ENCODE measurements at places on chromosomes 2 and 18.

GRCh38 chr18:21843341-21843740 is 102.7 kb downstream of the MIB1 start:
- DNase-seq = no peak

- DNase-seq = no peak
These were observed 35.0 kb downstream of the LCLAT1 start for GRCh38 chr2:30482011-30482410.

- no peak for DNase-seq
These were observed 9.3 kb upstream of the ATL2 start for GRCh38 chr2:38386377-38386776.

DNA sequence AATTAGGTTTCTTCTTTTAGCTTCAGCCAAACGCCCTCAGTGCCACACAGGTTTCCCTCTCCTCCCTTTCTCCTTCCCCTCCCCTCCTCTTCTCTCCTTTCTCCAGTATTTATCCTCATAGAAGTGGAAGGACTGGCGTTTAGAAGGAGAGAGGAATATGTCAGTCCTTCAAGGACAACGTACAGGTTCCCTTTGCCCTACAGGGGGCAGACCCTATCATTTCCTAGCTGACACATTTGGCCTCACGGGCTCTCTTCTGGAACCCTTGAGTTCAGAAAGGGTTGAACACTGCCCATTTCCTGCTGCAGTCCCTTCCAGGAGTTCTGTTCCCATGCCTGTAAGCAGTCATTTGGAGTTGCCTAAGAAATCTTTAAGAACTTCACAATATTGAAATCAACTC is 46.1 kb downstream of the CDCA7 start:
- DNase-seq = no peak

- DNase-seq = no peak
These were observed 221.6 kb downstream of the LPIN1 start for GRCh38 chr2:11967946-11968465.

DNA sequence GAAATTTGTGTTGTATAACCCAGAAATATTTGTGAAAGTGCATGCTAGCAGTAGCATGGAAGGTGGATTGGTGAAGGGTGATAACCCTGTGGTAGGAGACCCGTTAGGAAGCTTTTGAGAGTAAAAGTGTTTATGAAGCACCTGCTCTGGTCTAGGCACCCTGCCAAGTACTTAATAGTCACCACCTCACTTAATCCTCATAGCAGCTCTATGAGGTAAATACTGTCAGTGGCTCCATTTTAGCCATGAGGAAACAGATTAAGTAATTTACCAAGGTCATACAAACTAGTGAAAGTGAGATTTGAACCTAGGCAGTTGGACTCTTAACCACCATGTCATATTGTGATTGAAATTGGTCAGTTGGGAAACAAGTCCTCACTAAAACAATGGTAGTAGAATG is 66.8 kb downstream of the TET3 start:
- no peak for DNase-seq

DNA sequence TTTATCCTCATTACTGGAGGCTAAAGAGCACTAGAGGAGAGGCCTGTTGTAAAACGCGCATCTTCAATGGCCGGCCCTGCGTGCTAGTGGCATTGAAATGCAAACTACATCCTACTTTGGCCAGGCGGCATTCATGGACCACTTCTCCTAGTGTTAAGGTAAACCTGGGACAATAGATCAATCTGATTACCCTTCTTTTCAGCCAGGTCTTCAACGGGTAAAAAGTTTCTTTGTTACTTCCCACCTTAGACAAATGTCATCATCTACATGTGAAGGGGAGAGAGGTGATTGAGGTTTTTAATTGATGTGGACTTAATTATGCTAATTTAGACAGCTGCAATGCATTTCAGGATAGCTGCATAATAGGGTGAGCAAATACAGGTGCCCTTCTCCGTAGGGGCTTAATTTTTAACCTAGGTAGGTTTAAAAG is 628.0 kb downstream of the ZEB2 start:
- DNase-seq = no peak

DNA sequence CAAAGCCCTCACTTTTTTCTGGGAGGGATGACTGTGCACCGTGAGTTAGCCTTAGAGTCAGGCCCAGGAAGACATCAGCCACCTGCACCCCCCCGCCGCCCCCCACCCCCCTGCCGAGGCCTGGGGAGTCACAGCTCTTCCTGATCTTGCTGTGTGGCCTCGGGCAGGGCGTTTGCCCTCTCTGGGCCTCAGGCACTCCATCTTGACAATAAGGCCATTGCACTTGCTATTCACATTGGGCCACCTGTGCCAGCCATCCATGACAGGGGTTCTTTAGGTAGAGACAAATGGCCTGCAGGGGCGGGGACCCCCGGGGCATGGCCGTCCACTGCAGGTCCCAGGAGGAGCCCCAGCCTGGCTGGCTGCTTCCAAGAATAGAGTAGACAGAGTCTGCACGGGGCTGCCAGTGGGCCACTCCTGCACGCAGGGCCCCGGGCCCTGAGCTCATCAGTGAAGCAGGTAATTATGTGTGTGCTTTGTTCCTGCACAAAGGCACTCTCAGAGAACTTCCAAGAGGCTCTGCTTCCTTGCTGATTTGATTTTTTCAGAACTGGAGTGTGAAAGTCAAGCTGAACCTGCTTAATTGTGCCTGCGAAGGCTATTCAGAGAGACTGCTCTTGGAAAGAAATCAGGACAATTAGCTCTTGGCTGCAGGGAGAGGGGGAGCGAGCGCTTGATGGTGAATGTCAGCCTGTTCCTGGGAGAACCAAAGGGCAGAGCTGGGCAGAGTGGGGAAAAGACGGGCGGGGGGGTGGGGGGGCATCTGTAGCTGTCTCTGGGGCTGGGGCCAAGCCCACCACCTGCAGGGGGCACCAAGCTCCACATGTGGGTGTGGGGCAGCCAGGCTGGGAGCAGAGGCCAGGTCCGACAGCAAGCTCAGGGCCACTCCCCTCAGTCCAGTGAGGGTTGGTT is 40.3 kb downstream of the RRM2 start:
- no peak for DNase-seq

- no peak for DNase-seq
These were observed 8.6 kb downstream of the CABLES1 start for GRCh38 chr18:23143815-23144261.

DNA sequence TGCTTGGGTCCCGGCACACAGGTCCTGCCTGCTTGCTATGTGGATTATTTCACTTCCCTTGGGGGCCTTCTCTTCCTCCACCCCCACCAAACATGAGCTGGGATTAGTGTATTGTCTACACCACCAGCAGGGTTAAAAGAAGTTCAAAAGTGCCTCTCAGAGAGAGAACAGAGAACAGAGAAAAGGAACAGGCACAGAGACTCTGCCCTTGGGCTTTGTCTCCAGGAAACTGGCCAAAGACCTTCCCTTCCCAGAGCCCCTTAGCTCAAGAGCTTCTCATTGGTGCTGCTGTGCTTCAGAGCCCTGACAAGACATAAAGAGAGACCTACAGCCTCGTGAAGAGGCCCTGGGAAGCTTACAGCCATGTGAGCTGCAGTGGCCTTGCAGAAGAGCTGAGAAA is 7.1 kb upstream of the FIGLA start:
- no peak for DNase-seq

GRCh38 chr2:122163617-122164016 is 408.2 kb downstream of the TSN start:
- no peak for DNase-seq

DNA sequence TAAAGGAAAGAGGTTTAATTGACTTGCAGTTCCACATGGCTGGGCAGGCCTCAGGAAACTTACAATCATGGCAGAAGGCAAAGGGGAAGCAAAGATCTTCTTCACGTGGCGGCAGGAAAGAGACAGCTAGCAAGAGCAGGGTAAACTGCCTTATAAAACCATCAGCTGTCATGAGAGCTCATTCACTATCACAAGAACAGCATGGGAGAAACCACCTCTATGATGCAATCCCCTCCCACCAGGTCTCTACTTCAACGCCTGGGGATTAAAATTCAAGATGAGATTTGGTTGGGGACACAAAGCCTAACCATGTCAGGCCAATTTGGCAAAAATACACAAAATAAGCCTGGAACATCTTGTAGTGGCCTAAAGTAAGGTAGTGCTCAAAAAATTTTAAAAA is 152.6 kb downstream of the COL6A3 start:
- DNase-seq = no peak

- no peak for DNase-seq
These were observed 1.1 kb downstream of the CASP8 start for GRCh38 chr2:201261471-201261870.

DNA sequence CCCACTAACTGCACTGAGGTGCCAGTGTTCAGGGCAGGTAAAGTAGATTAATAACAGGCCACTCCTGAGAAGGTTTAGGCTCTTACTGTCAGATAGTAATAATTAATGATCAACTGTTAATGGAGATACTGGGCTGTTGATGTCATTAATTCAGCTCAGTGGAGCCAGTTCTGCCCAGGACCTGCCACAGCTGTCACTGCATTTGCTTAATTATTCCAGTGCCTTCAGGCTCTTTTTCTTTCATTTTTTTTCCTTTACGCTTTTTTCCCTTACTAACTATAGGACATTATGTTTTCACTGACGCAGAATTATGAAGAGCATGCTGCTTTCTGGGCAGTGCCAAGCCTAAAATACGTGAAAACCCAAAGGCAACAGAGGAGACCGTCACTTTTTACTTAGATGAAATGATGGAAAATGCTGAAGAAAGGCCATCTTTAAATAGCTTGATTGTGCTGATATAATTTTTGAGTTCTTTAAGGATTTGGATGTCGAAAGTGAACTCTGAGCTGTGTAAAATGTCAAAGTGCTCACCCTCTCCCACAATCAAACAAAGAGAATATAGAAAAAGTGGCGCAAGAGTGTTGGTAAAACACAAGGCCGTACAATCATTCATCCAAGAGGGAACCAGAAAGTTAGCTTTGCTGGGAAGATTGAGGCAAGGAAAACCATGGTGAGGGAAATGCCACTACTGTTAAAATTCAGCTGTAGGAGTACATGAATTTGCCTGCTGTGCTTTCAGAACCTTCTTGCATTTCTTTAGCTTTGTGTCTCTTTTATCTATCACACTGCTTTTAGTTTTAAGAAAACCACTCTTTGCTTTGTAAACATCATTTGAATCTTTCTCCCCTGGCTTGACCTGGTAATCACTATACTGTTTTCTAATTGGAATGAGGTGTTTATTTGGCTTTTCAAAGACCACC is 192.0 kb upstream of the ZEB2 start:
- DNase-seq = no peak

DNA sequence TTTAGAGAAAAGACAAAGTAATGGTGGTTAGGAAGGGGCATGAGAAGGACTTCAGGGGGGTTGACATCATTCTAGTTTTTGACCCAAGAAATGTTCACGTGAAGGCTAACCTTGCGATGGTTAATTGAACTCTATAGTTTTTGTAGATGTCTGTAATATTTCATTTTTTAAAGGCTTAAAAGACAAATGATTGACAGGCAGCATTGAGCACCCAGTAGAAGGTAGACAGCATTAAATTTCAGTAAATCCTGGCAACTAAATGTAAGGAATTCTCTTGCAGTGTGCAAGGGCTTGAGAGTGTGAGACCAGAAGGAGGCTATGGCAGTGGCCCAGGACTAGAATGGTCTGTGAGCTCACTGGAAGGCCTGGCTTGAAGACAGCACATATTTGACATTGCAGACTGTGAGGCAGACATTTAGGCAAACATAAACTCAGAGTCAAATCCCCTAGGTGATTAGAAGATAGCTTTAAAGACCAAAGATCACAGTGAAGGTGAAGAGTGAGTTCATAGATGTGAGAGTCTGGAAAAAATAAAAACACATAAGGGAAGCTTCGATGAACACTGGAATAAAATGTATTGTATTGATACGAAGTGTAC is 100.1 kb upstream of the MAP4K4 start:
- no peak for DNase-seq

- DNase-seq = no peak
These were observed 58.7 kb upstream of the SLC66A3 start for GRCh38 chr2:11096591-11096990.

- DNase-seq = no peak
These were observed 8.3 kb upstream of the TNS1 start for GRCh38 chr2:218010984-218011652.

DNA sequence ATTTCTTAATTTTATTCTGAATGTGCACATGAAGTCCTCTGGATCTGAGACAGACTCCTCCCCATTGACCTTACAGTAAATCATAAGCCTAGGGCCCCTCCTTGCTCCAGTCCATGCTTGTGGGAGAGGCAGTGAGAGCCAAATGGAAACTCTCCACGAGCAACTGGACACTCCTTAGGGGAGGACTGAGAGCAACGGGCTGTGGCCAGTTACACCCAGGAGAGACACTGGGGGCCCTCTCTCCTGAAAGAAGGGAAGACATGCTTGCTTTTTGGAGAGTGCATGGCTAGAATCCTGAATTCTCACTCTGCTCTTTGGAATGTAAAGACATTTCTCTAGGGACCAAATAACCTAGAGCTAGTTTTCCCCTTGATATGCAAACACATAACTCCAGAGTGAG is 49.0 kb upstream of the BIN1 start:
- no peak for DNase-seq

GRCh38 chr2:46462936-46463335 is 16.4 kb upstream of the TMEM247 start:
- DNase-seq = no peak

DNA sequence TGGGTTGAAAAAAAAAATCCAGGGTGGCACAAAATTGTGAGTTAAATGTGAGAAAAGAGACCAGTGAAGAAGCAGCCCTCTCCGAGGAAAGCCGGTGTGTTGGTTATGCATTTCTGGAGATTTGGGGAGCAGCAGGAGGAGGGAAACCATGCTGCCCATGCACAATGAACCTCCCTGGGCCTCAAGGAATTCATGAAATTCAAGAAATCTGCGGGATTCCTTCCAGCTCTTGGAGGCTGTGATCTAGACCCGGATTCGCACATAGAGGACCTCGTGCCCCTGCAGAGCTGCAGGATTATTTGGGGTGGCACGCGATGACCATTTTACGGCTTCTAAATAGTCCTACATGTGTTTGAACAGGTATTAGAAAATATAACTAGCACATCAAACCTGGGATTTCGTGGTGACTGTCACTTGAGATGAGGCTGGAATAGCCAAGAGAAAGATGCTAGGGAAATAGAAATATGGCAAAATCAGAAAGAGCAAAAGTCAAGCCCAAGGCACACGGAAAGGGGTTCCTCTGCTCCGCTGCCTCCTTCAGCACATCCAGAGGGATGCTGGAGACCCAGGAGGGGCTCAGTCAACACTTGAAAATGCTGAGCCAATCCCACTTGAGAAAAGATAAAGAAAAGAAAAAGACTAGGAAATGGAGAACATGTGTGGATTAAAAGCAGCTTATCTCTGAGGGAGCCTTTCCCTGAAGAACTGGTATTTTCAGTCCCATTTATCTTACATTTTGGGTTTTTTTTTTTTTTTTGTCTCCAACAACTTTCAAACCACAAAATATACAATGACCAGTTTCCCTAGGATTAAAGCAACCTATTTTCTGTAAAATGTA is 22.0 kb downstream of the KCTD1 start:
- no peak for DNase-seq

DNA sequence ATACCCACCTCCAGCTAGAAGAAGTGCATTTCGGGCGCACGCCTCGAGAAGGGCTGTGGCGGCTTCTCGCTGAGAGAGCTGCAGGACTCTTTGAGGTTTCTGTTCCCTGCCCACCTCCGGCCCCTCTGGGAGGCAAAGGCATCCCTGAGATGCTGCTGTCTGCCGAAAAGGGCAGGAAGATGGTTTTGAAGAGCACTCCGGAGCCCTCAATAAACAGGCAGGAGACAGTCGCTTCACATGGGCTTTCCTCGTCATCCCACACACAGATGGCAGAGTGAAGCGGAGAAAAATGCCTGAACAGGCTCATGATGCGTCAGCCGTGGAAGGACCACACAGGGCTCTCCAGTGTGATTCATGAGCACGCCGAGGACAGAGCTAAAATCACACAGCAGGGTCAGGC is 25.4 kb upstream of the GLI2 start:
- DNase-seq = no peak

GRCh38 chr2:128395196-128395595 is 76.5 kb upstream of the HS6ST1 start:
- no peak for DNase-seq

Measured in stimulated activated CD8-positive, alpha-beta memory T cell treated with anti-CD3 and anti-CD28 coated beads, Interleukin-15, amount 100 ng/mL, for 48 hours (primary cell).